ENCODE measurements at places on chromosomes 2 and 18.

- DNase-seq, result no peak
Measured at GRCh38 chr18:57595347-57595746, 8.8 kb upstream of the FECH start.

- no peak for DNase-seq
Measured at GRCh38 chr18:75504469-75504868, 77.0 kb upstream of the SMIM21 start.

GRCh38 chr2:151437630-151438029 lies 27.9 kb downstream of the RIF1 start:
- DNase-seq, result no peak

GRCh38 chr2:145155196-145155595 lies 635.3 kb upstream of the ZEB2 start:
- DNase-seq, result no peak

GRCh38 chr2:43005245-43005974 lies 213.0 kb upstream of the HAAO start:
- DNase-seq, result no peak

DNA sequence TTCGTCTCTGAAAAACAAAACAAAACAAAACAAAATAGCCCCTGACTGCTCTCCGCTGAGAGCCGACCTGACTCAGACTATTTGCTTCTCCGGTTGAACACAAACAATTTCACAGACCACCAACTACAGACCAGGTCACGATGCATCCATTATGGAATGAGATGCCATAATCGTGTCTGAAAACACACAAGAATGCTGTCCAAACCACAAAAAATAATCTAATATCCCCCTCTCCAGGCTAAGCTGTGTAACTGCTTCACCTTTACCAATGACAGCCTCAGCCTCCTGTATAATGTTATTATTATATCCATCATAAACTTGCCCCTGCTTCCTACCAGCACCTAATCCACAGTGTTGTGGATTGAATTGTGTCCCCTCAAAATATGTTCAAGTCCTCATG lies 114.7 kb downstream of the DNAH6 start:
- DNase-seq, result no peak

Data from CD4-positive, alpha-beta T cell treated with Interleukin-4 for 1 hour (primary cell).